ENCODE measurements at places on chromosomes 2 and 18. TPM values are rescaled to one million over a fixed set of nuclear protein-coding genes. Genes with fewer than 3 reads are reported as not detected.

DNA sequence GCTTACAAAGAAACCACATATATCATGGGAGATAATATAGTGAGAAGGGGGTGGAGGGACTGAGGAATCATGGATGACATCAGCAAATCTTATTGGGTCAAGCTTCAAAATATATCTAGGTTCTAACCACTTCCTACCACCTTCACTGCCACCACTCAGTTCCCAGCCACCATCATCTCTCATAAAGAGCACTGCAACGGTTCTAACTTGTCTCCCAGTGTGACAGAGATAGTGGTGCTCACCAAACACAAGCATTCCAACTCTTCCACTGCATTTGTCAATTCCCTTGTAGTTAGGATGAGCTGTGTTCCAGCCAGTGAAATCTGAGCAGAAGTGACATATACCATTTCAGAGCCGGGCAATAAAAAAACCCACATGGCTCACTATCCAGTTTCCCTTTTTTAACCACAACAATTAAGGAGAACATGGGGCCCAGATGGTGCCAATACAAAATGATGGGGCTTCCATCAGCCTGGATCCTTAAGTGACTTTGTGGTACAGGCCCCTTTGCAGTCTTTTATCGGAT, 318.1 kb downstream of the NBAS start:
- no peak for DNase-seq

- DNase-seq: no peak
These were observed 409.8 kb downstream of the PLCL1 start for GRCh38 chr2:198214114-198214596.

GKN1 gene
- not detected for polyA plus RNA-seq

CCDC121 gene
- 14.7 TPM for polyA plus RNA-seq

SOX11 gene
- polyA plus RNA-seq: 22.1 TPM

GAL3ST2 gene
- 0.21 TPM for polyA plus RNA-seq

APCDD1 gene
- 179 TPM for polyA plus RNA-seq
